Anterior cingulate cortex (tissue), 58 donors: ENCODE measurements at places on chromosomes 6 and 20.

DNA sequence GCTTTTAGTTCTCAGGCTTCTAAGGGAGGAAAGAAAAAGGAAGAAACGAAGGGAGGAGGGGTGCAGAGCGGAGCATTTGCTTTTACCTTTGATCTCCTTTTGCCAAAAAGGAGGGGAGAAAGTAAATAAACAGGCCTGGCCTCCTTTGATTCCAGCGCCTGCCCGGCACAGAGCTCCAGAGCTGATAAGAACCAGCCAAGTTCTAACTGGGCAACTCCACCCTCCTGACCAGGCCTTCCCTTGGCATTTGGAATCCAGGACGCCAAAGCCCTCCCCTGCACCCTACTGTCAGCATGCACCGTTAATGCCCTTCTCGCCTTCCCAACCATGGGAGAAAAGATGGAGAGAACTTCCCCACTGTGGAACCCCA, 120.8 kb upstream of the PTPN1 start:
- DNase-seq, result no peak

DNA sequence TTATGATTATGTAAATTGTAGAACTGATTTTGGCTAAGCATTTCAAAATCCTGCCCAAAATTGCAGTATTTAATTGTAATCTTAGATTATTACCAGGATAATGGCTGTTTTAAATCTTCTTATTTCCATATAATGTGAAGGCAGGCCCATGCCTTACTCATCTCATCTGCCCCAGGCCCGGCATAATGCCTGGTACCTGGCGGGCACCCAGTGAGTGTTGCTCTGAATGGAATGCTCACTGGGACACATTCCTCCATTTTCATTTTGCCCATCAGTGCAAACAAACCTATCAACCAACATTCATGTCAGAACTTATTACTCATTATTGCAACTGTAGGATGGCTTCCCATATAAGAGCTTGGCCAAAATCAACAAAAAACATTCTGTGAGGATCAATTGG, 22.8 kb downstream of the SAMD5 start:
- no peak for DNase-seq

DNA sequence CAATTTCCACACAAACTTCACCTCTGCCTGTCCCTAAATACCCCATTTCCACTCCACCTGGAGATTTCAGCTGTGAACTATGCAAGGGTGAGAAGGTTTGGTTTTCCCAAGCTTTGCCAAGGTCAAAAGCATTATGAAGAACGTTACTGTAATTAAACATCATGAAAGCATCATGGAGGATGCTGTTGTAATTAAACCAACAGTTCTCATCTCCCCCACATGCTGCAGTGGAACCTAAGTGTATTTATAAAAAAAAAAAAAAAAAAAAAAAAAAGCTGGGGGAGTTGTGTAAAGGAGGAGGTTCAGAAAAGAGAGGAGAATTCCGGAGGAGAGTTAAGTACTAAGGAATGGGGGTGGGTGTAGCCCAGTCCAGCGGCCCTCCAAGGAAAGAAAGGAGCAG, 474.9 kb upstream of the JARID2 start:
- no peak for DNase-seq

- DNase-seq, result no peak
These were observed 789 bp downstream of the CCND3 start for GRCh38 chr6:41940759-41941279.

DNA sequence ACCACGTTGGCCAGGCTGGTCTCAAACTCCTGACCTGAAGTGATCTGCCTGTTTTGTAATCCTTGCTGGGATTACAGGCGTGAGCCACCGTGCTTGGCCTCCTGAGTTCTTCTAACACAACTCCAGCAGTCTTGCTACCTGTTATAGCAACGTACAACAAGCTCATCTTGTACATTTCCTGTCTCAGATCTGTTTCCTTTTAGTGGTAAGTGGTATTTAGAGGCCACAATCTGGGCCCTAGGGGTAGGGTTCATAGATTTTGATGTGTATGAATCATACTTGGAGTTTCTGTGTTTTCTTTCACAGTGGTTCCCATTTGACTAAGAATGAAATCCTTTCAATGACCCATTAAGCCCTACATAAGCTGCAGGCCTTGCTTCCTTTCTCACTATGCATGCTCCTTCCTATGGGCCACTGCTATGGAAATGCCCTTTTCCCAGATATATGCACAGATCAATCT, 27.1 kb upstream of the SYNCRIP start:
- no peak for DNase-seq

GRCh38 chr6:95548188-95548786, 29.0 kb upstream of the MANEA start:
- no peak for DNase-seq

DNA sequence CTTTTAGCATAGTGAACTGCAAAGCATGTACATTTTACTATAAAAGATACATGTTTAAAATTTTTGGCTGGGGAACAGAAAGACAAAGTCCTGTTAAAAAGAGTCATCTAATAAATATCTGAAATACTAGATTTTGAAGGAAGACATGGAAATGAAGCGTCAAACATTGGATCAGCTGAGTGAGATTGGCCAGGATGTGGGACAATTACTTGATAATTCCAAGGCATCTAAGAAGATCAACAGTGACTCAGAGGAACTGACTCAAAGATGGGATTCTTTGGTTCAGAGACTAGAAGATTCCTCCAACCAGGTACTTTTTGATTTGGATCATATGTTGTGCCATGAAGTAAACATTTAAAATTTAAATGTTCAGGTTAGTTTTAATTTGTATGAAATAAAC, 162.3 kb downstream of the UTRN start:
- no peak for DNase-seq

GRCh38 chr20:24991897-24992486, 559 bp downstream of the APMAP start:
- no peak for DNase-seq

GRCh38 chr20:24465730-24466129, 3.7 kb upstream of the SYNDIG1 start:
- peak; percentile 66 for DNase-seq

- DNase-seq, result no peak
These were observed 474.4 kb downstream of the CD83 start for GRCh38 chr6:14591998-14592397.

DNA sequence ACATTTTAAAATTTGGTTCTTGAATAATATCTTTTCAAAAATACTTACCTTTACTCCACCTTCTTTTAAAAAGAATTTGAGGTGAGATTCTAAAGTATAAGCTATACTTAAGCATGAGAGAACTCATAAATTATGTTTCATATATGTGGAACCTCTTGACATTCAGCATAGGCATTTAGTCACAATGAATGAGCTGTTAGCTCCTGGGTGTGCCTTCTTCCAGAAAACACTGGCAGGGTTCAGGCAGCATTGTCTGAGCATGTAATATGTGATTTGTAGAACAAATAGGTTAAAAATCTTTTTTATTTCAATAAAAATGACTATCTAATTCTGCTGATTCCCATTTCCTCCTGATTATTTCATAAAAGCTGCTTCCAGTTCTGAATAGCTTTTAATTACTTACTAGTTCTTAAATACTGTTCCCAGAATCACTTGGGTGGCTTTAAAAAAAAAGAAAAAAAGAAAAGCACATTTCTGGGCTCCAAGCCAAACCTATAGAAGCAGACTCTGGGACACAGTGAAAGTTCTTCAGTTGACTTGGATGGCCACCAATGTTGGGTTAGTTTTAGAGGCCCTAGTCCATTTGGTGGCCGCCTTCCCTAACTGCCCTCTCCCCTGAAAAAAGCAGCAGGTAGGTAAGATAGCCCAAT, 20.2 kb downstream of the RNF8 start:
- no peak for DNase-seq

DNA sequence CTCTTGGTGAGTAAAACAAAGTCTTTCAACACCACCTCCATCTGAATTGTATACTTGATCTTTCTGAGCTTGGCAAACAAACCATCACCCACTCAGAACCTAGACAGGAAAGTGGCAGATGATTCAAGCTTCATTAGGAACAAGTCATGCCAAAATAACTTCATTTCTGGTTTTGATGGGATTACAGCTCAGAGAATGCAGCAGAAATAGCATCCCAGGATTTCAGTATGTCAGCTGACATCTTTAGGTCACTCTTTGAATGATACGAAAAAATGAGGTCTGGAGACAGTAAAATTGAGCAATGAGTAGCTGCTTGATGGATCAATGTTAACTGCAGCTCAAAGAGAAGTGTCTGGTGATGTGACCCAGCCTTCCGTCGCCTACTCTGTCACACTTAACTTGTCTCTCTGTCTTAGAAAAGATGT, 92.4 kb downstream of the GJA10 start:
- DNase-seq, result no peak

GRCh38 chr6:89250239-89250638, 33.1 kb upstream of the GABRR1 start:
- no peak for DNase-seq

DNA sequence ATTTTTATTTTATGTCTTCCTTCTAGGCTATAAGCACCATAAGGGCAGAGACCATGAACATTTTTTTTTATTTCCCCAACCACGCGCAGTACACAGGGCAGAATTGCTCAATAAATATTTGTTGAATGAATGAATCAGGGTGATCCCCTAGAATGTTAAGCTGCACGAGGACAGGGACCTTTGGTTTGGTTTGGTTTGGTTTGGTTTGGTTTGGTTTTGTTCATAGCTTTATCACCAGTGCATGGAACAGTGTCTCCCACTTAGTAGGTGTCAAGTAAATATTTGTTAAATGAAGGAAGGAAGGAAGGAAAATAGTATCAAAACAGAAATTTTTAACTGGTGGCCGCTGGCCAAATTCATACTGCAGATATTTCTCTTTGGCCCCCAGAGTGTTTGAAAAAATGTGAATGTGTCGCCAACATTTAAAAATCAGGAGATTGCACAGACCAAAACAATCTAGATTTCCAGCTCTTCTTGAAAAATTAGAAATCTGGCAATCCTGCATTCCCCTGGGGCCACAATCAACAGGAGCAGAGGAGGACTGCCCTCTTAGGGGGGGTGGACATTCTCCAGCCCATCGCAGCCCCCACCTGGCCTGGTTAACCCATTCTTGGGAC, 205.3 kb downstream of the EYA2 start:
- no peak for DNase-seq

DNA sequence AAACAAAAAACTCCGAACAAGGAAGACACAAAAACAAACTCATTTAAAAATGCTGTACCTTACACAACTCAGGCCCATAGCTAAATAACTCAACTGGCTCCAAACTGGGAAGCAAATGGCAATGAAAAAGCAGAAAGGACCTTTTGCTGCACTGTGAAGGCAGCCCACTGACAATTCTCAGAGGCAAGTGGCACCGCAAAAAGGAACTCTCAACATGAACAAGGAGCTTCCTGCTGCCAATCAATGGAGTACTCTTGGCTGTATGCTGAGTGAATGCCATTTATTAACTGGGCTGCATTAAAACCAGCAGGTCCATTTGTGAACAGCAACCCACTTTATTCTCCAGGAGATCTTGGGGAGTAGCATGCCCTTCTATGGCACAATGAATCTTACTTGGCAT, 209.9 kb downstream of the PTPRK start:
- no peak for DNase-seq

DNA sequence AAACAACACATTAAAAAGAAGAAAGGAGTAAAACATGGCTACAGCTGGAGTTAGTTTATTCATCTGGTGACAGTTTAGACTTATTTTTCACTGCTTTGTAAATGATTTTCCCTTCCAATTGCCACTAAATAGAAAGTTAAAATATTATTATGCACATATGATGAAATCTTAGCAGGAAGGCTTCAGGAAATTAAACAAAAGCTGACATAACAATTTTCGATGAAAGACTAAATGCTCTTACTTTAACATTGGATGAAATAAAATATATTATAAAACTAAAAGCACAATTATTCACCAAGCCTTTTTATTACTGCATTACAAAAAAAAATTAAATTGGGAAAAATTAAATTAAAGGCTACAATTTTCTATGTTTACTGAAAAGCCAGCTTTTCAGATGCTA, 158.0 kb downstream of the MMUT start:
- DNase-seq, result no peak

DNA sequence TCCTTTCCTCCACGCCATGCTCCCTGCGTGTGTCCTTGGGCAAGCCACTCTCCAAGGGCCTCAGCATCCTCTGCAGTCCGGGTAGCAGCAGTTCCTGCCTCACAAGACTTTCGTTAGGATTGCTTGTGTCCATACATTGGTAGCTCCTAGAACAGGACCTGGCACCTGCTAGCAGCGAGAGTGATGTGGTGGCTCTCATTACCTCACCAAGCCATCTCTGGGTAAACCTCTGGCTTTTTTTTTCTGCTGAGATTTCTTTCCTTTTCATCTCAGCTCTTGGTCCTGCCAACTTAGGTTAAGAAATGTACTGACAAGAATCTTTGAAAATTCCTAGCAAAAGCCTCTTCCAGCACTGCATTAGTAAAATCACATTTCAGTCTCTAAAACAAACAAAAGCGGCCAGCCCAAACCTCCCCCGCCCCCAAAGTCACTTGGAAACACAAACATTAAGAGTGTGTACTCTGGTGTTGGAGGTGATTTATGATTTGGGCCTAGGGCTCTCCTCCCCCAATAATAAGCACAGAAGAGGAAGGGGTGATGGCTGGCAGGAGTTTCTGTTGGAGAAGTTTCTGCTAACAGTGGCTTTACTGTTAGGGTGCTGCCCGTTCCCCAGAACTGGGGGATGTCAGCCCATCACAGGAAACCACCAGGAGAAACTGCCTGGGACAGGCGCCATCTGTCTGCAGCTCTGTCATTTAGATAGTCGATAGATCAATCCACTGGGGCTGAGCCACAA, 199.2 kb downstream of the CD83 start:
- DNase-seq, result no peak

DNA sequence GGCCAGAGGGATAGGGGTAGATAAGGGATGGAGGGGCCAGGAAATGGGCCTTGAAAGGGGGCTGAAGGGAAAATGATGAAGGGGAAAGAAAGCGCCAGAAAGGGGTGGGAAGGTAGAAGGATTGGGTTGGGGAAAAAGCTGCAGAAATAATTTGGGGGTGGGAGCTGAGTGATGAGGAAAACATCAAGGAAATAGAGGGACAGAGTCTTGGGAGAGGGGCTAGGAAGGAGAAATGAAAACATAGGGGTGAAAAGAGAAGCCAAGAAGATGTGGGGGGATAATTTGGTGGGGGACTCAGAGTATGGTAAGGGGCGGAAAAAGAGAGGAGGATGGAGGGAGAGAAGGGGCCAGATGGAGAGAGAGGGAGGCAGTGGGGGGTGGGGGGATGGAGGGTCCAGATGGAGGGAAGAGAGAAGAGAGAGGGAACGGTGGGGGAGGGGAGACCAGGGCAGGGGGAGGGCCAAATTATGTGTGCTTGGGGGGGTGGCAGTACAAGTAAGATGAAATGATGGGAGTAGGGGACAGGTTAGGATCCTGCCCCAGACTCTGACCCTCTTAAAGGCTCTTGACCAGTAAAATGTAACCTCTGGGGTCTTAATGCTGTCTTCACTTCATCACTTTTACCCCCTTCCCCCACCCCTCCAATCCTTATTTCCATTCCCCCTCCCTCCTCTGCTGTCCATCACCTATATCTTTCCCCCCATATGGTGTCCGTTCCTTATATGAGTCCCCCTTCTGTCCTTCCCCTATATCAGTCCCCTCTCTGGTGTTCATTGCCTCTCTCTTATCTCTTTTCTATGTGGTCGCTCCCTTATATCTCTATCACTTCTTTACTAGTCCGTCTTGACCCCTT, 852 bp downstream of the SYNGAP1 start:
- no peak for DNase-seq

- peak; percentile 20 for DNase-seq
These were observed 18.5 kb downstream of the SNRPB start for GRCh38 chr20:2451939-2452732.
